ENCODE measurements at places on chromosomes 12 and 14.

- DNase-seq = no peak
These were observed 25.9 kb upstream of the PNMA1 start for GRCh38 chr14:73739899-73740617.

- no peak for DNase-seq
These were observed 859.3 kb upstream of the ATXN7L3B start for GRCh38 chr12:73678335-73678734.

- no peak for DNase-seq
These were observed 38.3 kb downstream of the ATF7IP start for GRCh38 chr12:14403711-14404196.

- no peak for DNase-seq
These were observed 713.2 kb downstream of the FLRT2 start for GRCh38 chr14:86243158-86243557.

GRCh38 chr14:64838656-64839055, 41.1 kb downstream of the SPTB start:
- DNase-seq = no peak

DNA sequence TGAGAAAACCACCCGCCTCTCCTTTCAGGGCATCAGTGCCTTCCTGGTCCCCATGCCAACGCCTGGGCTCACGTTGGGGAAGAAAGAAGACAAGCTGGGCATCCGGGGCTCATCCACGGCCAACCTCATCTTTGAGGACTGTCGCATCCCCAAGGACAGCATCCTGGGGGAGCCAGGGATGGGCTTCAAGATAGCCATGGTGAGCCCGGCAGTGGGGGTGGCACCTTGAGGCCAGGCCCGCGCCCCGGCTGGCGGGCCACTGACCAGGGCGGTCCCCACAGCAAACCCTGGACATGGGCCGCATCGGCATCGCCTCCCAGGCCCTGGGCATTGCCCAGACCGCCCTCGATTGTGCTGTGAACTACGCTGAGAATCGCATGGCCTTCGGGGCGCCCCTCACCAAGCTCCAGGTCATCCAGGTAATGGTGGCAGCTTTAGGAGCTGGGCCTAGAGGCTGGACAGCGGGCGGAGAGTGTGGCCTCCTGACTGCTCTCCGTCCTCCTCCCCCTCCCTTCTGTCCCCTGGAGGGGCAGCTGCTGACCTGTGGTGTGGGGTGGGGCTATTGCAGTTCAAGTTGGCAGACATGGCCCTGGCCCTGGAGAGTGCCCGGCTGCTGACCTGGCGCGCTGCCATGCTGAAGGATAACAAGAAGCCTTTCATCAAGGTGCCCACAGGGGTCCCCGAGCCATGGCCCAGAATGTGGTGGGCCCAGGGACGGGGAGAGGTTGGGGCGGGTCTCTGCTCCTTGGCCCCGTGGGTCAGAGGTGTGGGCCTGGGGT, 12.8 kb downstream of the ACADS start:
- DNase-seq = no peak

DNA sequence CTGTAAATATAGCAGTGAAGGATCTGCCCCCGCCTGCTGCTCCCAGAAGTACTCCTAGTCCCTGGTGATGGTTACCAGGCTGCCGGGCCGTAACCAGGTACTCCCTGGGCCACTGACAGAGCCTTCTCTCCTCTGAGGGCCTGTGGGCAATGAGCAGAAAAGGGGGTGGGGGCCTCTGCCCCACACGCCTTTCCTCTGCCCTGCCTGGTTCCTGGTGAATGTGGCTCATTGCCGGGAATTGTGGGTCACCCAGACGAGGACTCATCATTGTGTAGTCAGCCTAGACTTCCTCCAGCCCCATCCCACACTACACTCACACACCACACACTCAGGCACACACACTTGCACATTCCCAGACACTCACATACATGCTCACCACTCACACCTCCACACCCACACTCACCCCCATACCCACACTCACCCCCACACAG, 35.7 kb upstream of the ACTN1 start:
- DNase-seq = no peak

All from activated CD8-positive, alpha-beta memory T cell treated with anti-CD3 and anti-CD28 coated beads, Interleukin-2, amount 10 ng/mL, durations not matched to agents 7 days and 5 days (primary cell).